Activated T-cell treated with anti-CD3 and anti-CD28 coated beads, Interleukin-2, amount 50 U/mL, for 48 hours (primary cell): ENCODE measurements at places on chromosomes 11 and 22.

- DNase-seq: no peak
These were observed 10.0 kb upstream of the CSTF3 start for GRCh38 chr11:33171251-33171650.

DNA sequence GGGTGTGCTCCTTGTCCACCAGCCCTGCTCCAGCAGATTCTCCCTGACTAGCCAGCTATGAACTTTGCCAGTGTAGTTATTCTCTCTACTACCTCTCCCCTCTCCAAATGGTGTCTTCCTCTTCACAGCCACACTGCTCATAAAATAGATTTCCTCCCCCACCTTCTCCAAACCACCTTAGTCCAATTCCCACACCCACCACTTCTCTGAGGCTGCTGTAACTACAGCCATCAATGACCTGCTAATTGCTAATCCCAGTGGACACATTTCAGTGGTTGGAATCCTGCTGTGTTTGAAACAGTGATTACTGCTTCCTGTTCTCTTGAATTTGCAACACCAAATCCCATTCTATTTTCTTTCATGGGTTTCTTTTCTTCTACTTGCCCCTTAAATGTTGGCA lies 23.4 kb downstream of the SYT9 start:
- no peak for DNase-seq

- DNase-seq: no peak
These were observed 15.0 kb upstream of the MOB2 start for GRCh38 chr11:1501421-1502167.

- no peak for DNase-seq
These were observed 15.6 kb upstream of the LYVE1 start for GRCh38 chr11:10584071-10584501.

DNA sequence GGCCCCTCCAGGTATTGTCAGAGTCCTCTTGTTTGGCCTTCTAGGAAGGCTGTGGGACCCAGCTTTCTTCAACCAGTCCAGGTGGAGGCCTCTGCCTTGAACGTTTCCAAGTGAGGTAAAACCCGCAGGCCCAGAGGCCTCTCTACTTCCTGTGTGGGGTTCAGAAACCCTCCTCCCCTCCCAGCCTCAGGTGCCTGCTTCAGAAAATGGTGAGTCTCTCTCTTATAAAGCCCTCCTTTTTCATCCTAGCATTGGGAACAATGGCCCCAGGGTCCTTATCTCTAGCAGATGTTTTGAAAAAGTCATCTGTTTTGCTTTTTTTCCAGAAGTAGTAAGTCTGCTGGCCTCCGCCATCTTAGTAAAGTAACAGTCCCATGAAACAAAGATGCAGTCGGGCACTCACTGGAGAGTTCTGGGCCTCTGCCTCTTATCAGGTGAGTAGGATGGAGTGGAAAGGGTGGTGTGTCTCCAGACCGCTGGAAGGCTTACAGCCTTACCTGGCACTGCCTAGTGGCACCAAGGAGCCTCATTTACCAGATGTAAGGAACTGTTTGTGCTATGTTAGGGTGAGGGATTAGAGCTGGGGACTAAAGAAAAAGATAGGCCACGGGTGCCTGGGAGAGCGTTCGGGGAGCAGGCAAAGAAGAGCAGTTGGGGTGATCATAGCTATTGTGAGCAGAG lies at the start of gene CD3E:
Gene CD3E (plus strand): TSS at position 163 of the 681 bp plus-strand sequence. CDS start 223 bp downstream, at position 386.
- DNase-seq: peak; percentile 80

DNA sequence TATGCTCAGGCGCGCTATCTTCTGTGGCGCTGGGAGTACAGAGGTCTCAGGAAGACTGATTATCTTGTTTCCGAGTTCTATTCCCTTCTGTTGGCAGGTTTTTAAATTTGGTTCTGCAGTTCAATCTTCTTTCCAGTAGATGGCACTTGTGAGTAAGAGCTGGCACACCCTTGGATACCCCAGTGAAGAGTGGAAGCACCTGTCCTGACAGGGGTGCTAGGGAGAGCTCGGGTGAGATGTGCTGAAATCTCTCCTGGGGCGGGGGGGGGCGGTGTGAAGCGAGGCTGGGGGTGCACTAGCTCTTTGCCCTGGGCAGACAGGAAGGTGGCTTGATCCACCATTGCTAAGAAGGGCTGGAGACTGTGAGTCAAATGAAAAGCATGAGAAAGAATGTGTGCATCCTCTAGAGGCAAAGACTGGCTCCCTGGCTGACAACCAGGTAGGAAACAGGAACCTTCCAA lies 679.9 kb upstream of the CCDC179 start:
- no peak for DNase-seq

DNA sequence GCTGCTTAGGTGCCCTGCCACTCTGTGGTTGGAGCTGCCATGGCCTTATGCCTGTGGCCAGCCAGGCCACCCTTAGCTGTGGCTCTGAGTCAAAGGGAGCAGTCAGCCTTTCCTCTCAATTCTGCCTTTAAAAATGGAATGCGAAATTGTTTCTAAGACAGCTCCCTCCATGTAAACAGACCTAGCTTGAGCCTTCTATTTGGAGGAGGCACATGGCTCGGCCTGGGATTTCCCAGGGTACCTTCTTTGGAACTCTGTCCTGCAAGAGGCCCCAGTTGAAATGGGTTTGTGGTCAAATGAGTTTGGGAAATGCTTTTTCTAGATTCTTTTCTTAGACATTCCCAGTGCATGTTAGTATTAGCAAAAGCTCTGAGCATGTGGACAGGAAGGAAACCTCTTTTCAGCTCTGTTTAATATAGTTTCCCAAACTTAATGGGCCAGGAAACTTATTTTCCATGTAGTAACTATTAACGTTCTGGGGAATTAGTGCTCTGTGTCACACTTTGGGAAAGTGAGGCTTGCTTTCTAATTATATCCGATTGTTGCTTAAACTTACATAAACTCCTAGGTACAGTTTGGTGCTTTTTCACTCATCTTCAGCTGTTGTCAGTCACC lies 7.8 kb downstream of the PHOX2A start:
- no peak for DNase-seq
